Hematopoietic multipotent progenitor cell treated with erythropoietin and hydrocortisone succinate and interleukin-3 and kit ligand, for 6 days (in vitro differentiated cells): ENCODE measurements at places on chromosomes 6 and 20.

DNA sequence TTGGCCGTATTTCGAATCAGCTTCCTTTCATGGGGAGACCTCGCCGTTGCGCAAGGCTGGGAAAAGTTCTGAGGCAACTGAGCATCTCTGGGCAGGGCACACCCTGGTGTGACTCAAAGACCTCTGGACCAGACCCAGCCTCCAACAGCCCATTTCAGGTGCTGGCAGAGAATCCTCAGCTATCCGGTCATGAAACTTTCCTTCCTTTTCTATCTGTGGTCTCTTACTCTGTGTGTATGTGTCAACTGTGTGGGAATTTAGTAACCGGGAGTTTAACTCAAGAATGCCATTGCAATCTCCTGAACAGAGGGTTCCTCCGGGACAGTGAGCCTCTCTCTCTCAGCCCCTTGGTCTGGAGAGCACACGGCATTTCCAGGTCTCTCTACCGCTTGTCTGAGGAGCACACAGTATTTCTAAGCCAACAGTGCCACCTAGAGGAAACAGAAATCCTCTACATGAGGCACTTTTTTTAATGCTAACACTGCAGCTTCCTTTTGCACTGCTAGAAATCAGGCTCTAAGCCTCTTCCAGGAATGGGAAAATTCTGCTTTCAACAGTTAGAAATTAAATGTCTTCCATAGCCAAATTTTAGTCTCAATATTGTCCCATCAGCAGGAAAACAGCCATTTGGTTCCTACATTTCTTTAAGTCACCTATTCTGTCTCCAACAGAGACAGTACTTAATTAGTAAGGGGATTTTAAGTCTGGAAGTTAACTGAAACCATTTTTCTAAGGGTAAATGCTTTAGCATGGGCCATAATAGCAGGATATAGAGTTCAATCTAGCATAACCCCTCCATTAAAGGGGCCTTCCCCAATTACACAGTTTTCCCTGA is 32.7 kb downstream of the PLN start:
- peak; percentile 84 for DNase-seq

DNA sequence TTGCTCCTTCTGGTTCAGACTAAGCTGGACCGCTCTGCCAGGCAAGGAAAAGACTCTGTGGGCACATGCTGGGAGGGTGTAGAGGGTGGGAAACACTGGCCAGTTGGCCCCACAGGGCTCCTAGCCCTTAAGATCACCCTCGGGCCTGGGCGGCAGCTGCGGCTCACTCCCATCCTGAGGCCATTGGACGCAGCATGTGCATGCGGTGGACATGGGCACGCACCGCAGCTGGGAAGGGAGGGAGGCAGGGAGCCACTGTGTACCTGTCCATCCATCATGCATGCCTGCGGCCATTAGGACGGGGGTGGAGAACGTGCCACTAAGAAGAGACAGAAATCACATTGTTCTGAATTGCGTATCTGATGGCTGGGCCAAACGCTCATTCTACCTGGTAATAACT is 140.1 kb upstream of the THBS2 start:
- no peak for DNase-seq

DNA sequence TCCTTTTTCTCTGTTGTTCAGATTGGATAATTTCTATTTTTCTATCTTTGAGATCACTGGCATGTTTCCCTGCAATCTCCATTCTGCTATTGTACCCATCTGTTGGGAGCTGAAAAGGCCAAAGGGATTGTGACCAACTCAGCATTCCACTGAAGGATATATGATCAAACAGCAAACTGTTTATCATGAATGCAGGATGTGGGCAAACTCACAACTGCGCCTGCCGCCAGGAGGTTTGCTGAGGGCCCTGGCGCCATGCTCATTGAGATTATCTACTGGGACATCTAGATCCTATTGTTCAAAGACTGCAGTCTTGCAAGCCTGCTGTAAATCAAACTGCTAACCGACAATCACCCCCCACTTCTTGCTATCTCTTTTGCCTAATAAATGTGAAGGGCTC is 3.8 kb upstream of the FKBP1A start:
- DNase-seq = no peak

DNA sequence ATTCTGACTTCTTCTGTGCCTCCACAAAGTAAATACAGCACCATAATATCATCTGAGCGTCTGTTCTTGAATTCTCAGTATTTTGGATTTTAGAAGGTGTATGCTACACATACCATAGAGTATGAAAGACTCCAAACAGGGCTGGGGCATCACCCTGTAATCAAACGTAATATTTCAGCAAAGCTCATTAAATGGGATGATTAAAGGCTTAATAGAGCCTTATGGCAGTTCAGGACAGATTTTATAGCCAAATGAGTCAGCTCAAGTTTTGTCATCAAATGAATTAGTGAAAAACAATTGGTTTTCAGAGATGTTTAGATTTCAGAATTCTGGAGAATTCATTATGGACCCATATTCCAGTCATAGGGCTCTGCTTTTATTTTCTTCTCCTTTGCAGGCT is 68.9 kb downstream of the TULP4 start:
- DNase-seq = no peak

- DNase-seq = no peak
These were observed 543.0 kb downstream of the GRIK2 start for GRCh38 chr6:101936516-101936915.
